Spinal cord (tissue), 10 donors: ENCODE measurements at places on chromosomes 7 and 10. TPM values are rescaled to one million over a fixed set of nuclear protein-coding genes. Genes with fewer than 3 reads are reported as not detected.

Gene AIFM2
- polyA plus RNA-seq = 7.8 TPM

Gene SCIN
- polyA plus RNA-seq = 17.0 TPM

Gene CCAR1
- 110 TPM for polyA plus RNA-seq

Gene TMEM213
- 0.77 TPM for polyA plus RNA-seq

Gene RAPGEF5
- 21.2 TPM for polyA plus RNA-seq

DNA sequence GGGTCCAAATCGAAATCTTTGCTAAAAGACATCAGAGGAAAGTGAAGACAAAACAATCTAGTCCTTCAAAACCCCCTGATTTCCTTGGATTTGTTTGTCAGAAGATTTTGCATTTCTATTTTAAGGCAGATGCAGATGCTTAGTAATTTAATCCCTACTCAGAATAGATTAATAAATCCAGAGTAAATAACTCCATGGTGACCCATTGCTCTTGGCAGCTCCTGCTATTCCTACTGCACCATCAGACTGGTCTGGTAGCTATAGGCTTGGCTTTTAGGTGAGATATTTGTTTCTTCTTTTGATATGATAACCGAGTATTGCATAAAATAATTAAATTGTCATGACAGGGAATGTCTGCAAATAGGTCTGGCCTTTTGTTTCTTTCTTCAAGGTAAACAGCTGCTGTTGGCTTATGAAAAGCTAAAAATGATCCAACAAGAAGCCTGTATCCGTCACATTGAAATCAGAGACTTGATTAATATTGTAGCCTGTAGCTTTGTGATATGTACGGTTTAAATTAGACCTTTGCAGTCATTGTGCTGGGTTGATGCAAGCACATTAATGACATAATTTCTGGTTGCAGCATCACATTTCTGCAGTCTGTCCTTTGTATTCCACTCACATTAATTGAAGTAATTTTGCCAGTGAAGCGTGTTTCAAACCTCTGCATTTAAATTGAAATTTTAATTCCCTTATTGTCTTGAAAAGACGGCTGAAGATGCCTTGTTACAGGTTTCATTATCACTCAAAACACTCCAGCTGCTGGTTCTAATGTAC is 40.7 kb downstream of the EXOC4 start:
- no peak for DNase-seq

- DNase-seq = no peak
These were observed 687.3 kb upstream of the CELF2 start for GRCh38 chr10:10330418-10330817.

DNA sequence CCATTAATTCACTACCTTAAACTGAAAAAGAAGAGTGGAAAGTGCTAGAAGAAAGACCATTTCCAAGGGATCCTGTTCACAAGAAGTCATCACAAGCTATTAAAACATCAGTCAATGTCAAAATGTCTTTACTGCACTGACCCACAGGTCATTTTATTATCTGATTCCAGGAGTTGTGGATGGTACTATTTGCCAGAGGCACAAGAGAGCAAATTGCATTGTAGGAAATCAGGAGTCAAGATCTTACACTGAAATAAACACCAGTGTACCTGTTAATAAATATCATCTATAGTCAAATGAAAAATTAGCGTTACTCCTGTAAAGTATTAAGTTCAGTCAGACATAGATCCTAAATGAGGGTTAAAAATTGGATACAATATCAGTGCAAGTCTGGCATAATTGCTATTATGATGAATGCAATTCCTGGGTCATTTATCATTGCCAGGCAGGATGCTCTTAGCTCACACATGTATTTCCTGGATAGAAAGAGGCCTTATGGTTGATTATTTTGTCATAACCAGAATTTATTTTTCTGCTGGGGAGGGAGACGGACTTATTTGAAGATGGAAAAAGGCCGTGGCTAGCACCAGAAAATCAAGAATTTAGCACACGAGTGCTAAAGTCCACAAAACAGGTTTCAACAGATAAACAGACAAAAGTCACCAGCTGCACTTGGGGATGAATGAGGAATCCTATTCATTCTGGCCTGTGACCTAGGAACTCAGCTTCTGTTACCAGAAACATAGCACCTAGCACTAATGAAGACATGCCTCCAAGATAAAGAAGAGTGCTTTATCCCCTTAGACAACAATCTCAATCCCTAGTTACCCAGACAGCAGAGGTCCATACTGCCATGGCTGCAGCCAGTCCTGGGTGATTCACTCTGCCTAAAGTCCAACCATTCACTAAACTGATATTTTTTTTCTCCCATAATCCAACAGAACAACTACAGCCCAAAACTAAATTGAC is 683.1 kb upstream of the POM121L12 start:
- DNase-seq = no peak

DNA sequence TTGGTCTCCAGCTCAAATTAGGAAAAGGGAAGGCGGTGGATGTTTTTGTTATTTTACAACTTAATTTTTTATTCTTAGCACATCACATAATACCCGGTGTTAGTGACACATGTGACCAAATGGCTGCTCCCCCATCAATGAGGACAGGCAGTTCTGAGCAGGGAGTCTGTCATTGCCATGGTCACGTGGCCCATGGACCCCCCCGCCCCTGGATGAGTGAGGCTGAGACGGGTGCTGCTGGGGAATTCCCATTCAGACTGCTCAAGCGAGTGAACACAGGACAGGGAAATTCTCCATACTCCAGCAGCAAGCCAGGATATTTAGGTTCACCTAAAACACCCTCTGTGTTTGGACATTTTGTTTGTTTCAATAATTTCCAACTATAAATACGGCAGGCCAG is 34.7 kb upstream of the SLC35B4 start:
- DNase-seq = no peak

- DNase-seq = no peak
These were observed 46.8 kb downstream of the DLG5 start for GRCh38 chr10:77879710-77880109.

GRCh38 chr7:138460176-138460648 is at the start of gene TRIM24:
TSS of gene TRIM24 (plus strand) at chr7:138460259. CDS start at chr7:138460549, 290 bp downstream.
- no peak for DNase-seq

DNA sequence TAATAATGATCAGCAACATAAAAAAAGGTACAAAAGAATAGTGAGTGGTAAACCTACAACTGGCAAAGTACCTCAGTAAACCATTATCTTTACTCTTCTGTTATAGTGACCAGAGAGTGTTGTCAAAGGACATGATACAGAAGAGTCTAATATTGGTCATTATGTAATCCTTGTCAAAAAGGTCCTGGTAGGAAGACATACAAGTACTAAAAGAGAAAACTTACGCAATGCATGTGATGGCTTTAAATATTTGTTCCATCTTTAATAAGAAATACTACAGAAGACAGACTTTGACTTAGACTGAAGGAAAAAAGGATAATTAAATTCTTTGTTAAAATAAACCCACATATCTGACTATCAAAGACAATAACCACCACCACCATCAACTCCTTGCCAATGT is 6.5 kb downstream of the DOCK4 start:
- DNase-seq = no peak

GRCh38 chr10:1186683-1186990 is 130.5 kb downstream of the WDR37 start:
- DNase-seq = no peak

DNA sequence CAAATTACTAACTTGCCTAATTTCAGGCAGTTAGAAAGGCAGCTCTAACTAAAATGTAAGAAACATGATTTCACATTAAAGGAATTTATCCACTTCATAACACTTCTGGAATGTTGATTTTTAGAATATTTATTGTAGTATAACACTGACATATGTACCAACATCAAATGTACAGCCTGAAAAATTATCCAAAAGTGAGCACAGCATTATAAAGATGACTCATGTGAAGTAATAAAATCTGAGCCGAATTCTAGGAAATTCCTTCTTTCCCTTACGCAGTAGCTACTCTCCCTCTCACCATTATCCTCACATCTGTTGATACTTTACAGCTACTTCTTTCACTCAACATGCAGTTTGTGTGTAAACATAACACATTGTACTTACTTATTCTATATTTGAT is 610.6 kb downstream of the ZWINT start:
- DNase-seq = no peak

- DNase-seq = no peak
These were observed 2.2 kb upstream of the SLC26A4 start for GRCh38 chr7:107658467-107658866.

GRCh38 chr10:59907918-59908807 is 1.8 kb upstream of the CCDC6 start:
- DNase-seq = peak; percentile 86

GRCh38 chr7:113026941-113027340 is 59.7 kb downstream of the GPR85 start:
- DNase-seq = no peak

DNA sequence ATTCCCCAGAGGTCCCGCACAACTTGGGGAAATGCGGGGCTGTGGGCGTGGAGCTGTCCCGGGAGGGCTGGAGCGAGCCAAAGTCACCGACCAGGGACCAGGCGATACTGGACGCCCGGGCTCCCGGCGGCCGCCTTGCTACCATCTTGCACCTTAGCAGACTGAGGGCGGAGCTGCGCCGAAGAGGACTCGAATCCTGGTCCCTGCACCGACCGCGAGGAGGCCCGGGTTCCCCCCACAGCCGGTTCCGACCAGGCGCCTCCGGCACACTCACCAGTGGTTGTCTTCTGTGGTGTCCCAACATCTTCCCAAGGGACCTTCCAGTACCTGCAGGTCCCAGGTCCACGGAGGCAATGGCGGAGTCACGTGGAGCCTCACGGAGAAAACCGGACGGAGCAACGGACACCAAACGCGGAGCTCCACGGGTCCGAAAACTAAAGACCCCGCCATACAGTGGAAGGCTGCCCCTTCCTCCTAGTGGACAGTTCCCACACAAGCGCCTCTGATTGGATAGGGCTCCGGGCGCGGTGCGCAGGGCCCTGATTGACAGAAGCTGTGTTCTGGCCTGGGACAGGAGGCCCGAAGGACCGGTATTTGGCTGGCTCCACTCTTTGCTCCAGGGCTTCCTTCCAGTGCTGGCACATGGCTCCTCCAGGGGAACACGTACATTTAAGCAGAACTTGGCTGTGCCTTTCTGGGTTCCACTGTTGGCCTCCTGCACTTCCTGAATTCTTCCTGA is 124.6 kb upstream of the ZNF479 start:
- DNase-seq = no peak

DNA sequence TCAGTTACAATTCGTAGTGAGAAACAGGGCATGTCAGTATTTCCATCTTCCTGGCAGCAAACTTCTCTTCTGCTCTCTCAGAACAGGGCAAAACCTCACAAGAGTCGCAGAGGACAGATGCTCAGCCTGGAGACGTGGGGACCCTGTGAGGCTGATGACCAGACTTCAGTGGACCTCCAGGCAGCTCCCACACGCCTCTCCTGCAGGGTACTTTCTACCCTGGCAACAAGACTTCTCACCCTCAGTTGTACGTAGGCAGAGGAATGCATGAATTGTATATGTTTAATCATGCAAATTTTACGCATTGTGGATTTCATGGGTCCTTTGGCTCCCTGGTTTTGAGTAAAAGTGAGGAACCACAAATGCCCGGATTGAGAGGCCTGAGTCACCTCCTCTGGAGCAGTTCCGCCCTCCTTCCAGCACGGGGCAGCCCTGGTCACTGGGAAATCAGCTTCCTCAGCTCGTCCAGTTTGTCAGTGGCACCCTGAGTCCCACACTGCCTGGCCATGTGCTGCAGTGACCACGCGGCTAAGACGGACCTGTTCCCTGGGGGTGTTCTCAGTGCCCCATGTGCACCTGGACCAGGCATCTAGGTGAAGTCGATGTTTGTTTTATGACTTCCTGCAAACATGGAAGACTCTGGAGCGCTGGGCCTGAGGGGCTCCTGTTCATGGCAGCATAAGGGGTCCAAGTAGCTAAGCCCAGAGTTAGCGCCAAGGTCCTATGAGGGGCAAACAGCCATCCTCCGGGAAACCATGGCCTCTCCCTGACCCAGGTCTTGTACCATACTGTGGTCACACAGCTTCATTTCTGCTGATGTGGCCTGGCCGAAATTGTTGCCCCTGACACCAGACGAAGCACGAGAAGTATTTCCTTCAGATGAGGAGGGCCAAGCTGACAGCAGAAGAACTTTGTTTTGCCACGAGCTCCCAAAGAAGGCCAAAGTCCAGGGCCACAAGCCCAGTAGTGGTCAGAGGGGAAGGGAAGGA is 165.1 kb downstream of the TNS3 start:
- DNase-seq = no peak

DNA sequence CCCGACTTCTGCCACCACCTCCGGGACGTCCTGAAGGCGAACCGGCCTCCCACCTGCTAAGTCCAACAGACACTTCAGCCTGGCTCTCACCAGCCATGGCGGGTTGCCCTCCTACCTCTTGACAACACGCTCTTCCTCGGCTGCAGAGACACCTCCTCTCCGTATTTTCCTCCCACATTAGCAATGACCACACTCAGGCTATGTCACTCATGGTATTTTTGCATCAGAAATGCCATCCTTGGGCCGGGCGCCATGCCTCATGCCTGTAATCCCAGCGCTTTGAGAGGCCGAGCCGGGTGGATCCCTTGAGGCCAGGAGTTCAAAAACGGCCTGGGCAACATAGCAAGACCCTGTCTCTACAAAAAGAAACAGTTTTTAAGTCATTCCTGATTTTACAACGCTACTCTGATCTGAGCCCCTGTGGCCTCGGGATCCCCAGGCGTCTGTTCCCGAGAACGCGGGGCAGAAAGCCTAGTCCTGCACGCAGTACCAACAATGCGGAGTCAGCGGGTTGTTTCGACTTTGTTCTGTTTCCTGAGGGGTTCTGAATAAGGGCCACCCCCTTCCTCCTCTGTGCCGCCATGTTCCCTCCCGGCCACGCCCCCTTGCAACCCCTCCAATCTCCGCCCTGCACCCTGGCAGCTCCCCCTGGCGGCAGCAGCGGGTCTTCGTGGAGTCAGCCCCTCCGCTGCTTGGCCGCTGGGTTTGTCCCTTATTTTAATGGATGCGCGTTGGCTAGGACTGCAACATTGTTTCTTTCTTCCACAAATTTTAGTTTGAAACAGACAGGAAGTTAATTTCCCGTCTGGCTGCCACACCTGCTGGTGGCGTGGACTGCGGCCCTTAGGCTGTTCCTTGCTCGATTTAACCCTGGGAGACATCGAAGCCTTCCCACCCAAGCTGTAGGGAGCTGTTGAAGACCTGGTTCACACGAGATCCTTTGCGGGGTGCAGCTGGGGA is 9.7 kb upstream of the ZFAND2A start:
- no peak for DNase-seq

DNA sequence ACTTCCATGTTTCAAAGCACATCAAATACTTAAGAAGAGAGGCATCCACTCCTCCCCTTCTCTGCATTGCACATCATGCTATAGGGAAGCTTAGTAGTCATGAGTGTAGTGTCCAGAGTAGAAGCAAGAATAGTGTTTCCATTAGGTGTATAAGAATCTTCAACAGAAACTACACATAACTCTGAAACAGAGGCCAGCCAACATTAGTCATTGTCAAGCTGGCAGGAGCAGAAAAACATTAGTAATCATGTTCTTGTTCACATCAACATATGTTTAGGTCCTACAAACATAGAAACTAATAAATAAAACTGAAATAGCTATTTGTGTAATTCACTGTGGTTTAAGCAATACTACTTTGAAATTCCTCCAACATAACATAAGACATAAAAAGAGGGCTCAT is 370.2 kb downstream of the PPP1R3A start:
- no peak for DNase-seq
